ENCODE measurements at places on chromosomes 1 and 21.

GRCh38 chr1:166703726-166704462 lies 135.4 kb upstream of the POGK start:
- no peak for DNase-seq

DNA sequence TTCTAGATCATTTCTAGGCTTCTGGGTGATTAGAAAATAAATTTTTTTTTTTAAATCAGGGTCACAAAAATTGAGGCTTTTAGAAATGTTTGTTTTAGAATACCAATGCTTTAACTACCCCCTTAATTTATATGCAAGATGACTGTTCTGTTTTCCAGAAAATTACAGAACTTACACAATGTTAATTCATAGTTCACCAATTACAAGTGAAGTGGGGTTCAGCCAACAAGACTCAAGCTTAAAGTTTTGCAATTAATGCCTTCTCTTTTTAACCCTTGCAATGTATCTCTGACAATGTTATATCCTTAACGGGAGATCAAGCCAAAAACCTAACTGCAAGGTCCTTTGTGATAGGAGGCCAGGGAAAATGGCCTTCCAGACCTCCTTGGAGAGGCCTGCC lies 5.6 kb downstream of the PRELP start:
- DNase-seq: no peak

DNA sequence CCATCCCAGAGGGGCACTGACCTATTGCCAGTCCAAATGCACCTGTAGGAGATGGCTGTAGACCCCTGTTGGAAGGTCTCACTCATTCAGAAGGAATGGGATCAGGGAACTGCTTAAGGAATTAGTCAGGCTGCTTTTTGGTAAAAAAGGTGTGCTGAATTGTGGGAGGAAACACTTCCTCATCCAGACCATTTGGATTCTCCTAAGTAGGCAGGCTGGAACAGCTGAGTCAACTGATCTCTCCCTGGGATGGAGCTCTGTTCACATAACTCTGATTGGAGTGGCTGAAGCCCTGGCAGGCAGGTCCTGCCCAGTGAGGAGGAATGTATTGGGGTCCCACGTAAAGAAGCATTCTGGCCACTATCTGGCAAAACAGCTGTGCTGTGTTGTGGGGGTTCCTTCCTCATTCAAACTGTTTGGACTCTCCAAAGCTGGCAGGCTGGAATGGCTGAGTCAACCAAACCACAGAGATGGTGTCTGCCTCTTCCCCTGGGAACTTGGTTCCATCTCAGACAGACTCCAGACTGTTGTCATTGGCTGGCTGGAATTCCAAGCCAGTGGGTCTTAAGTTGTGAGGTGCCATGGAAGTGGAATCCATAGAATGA lies 70.7 kb upstream of the PDC start:
- DNase-seq: no peak

- no peak for DNase-seq
Observed at GRCh38 chr1:30912224-30912623, 3.7 kb upstream of the SDC3 start.

DNA sequence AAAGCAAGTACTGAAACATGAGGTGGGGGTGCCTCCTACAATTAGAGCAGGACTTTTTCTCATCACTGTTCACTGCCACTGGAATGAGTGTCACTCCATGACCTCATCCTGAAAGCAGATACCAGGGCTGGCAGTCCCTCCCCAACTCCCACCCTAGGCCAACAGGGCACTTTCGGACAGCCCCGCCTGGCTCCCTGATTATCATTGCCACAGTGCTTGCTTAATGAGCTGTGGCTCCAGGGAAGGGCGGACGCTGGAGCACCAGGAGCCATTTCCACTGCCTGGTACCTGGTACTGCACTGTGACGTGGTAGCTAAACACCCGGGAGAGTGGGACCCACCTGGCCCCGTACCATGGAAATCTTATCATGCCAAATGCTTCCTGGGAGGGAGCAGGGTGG lies 22.3 kb downstream of the SLC9A1 start:
- DNase-seq: no peak

GRCh38 chr1:229092377-229093237 lies 178.3 kb upstream of the RAB4A start:
- no peak for DNase-seq

- no peak for DNase-seq
Observed at GRCh38 chr1:221725735-221726672, 15.9 kb downstream of the DUSP10 start.

DNA sequence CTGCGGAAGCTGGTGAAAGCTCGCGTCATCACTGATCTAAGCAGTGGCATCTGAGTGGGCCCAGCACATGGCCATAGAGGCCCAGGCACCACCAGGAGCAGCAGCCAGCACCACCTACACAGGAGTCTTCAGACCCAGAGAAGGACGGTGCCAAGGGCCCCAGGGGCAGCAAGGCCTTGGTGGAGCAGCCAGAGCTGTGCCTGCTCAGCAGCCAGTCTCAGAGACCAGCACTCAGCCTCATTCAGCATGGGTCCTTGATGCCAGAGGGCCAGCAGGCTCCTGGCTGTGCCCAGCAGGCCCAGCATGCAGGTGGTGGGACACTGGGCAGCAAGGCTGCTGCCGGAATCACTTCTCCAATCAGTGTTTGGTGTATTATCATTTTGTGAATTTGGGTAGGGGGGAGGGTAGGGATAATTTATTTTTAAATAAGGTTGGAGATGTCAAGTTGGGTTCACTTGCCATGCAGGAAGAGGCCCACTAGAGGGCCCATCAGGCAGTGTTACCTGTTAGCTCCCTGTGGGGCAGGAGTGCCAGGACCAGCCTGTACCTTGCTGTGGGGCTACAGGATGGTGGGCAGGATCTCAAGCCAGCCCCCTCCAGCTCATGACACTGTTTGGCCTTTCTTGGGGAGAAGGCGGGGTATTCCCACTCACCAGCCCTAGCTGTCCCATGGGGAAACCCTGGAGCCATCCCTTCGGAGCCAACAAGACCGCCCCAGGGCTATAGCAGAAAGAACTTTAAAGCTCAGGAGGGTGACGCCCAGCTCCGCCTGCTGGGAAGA lies 3.2 kb upstream of the ARTN start:
- no peak for DNase-seq

DNA sequence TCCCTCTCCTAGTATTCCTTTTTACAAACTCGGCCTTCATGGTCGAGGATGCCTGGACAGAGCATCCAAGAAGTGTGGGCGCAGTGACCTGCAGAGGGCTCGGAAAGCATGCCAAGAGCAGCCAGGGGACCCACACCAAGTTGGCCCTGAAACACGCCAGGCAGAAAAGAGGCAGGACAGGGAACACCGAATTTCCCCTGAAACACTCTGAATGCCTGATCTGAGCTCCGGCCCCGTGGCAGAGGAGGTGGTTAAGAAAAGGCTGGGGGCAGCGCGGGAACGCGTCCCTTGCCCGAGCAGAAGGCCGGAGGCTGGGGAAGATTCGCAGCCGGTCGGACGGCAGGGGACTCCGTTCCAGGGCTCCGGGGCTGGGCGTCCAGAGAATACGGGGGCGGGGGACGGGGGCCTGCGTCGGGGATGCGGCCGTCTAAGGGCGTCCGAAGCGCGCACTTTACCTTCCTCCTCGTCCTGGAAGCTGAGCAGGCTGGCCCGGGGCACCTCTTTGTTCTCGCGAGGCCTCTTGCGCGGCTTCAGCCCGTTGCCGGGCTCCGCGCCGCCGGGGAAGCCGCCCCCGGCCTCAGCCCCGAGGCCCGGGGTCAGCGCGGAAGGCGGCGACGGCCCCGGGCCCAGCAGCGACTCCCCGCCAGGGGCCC lies 558 bp downstream of the PAXBP1 start:
- DNase-seq: peak; percentile 14

Measured in Ammon's horn (tissue), 1 donor.